ENCODE measurements at places on chromosomes 6 and 20.

GRCh38 chr6:155349129-155349528 is 34.8 kb upstream of the TFB1M start:
- H3K4me3 ChIP-seq = no peak overlapping the region
- H3K4me1 ChIP-seq = no peaks in the 10 kb centered on the region
- no peaks in the 10 kb centered on the region for H3K27me3 ChIP-seq
- H3K36me3 ChIP-seq = no peaks in the 10 kb centered on the region
- H3K27ac ChIP-seq = no peak overlapping the region

DNA sequence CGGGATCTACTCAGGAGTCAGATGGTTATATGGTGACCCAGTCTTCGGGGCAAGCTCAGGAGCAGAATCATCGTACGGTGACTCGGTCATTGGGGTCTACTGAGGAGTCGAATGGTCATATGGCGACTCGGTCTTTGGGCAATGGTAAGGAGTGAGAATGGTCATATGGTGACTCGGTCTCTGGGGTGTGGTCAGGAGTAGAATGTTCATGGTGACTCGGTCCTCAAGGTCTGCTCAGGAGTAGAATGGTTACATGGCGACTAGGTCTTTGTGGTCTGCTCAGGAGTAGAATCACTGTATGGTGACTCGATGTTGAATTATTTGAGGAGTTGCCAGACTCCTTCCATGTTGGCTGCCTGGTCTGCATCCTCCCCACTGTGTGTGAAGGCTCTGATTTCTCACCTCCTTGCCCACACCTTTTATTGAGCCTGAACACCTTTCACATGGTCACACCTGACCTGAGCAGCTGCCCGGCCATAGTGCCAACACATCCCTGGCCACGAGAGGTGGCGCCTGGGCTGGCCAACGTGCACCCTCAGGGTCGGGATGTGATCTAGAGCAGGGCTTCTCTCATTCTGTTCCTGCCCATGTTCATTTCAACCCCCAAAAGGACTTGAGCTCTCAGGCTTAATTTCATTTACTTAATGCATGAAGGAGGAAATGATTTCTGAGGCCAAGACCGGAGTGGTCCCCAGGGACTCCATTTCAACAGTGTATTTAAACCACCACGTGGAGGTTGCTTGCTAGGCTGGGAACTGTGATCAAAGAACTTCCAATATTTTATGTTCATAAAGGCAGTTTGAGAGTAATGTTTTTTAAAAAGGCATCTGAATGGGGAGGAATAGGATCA is 119.5 kb downstream of the PHACTR3 start:
- H3K27ac ChIP-seq = no peak overlapping the region
- no peaks in the 10 kb centered on the region for H3K36me3 ChIP-seq
- no peaks in the 10 kb centered on the region for H3K27me3 ChIP-seq
- DNase-seq = no peak

- H3K4me1 ChIP-seq = peaks cover 4% of the 10 kb centered on the region
- H3K27ac ChIP-seq = no peak overlapping the region
- no peak overlapping the region for H3K4me3 ChIP-seq
- DNase-seq = no peak
- no peaks in the 10 kb centered on the region for H3K36me3 ChIP-seq
Measured at GRCh38 chr20:49505518-49505917, 23.1 kb upstream of the KCNB1 start.

DNA sequence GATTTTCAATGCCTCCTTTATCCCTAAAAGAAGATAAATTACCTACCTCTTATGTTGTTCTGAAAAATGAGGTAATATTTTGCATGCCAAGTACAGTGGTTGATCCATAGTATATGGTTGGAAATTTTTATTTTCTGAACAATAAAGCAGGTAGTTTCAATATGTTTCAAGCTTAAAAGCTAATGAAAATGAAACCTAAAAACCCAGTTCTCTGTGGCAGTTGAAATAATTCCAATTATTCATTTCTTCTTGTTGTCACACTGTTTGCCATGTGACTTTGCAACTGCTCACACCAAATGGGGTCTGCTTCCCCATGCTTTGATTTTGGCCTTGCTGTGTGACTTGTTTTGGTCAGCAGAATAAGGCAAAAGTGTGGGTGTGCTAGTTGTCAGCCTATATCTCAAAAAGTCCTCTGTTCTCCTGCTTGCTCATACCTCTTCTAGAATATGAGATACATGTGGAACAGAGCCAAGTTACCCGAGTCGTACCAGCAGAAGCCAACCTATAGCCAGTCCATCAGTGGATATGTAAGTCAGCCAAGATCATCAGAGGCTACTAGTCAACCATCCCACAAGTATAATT is 197.2 kb upstream of the THEMIS start:
- H3K27me3 ChIP-seq = no peaks in the 10 kb centered on the region
- no peak overlapping the region for H3K4me3 ChIP-seq
- H3K27ac ChIP-seq = no peak overlapping the region
- no peaks in the 10 kb centered on the region for H3K4me1 ChIP-seq
- DNase-seq = no peak
- H3K36me3 ChIP-seq = no peaks in the 10 kb centered on the region

- H3K4me1 ChIP-seq = no peaks in the 10 kb centered on the region
- H3K27ac ChIP-seq = no peak overlapping the region
- no peaks in the 10 kb centered on the region for H3K27me3 ChIP-seq
Measured at GRCh38 chr6:153051801-153052200, 49.3 kb upstream of the MTRF1L start.

GRCh38 chr20:44087051-44087856 is 99.7 kb downstream of the JPH2 start:
- no peak overlapping the region for H3K4me3 ChIP-seq
- DNase-seq = no peak
- H3K27ac ChIP-seq = no peak overlapping the region
- no peaks in the 10 kb centered on the region for H3K36me3 ChIP-seq
- no peaks in the 10 kb centered on the region for H3K27me3 ChIP-seq

GRCh38 chr6:121055572-121056163 is 278.6 kb downstream of the TBC1D32 start:
- H3K4me3 ChIP-seq = no peak overlapping the region
- H3K27ac ChIP-seq = no peak overlapping the region
- no peaks in the 10 kb centered on the region for H3K36me3 ChIP-seq
- H3K4me1 ChIP-seq = no peaks in the 10 kb centered on the region
- peak; percentile 42 for DNase-seq

- H3K27me3 ChIP-seq = peaks cover 11% of the 10 kb centered on the region
- no peak for DNase-seq
- no peaks in the 10 kb centered on the region for H3K4me1 ChIP-seq
- H3K4me3 ChIP-seq = no peak overlapping the region
- no peaks in the 10 kb centered on the region for H3K36me3 ChIP-seq
Measured at GRCh38 chr20:4332121-4332860, 316.9 kb upstream of the RNF24 start.

GRCh38 chr20:6095409-6095808 is 27.4 kb downstream of the FERMT1 start:
- H3K27ac ChIP-seq = no peak overlapping the region
- H3K36me3 ChIP-seq = no peaks in the 10 kb centered on the region
- no peak for DNase-seq

GRCh38 chr6:96610019-96610418 is 47.1 kb downstream of the FHL5 start:
- H3K4me1 ChIP-seq = no peaks in the 10 kb centered on the region
- DNase-seq = no peak
- H3K27ac ChIP-seq = no peak overlapping the region
- no peaks in the 10 kb centered on the region for H3K36me3 ChIP-seq
- H3K27me3 ChIP-seq = no peaks in the 10 kb centered on the region

DNA sequence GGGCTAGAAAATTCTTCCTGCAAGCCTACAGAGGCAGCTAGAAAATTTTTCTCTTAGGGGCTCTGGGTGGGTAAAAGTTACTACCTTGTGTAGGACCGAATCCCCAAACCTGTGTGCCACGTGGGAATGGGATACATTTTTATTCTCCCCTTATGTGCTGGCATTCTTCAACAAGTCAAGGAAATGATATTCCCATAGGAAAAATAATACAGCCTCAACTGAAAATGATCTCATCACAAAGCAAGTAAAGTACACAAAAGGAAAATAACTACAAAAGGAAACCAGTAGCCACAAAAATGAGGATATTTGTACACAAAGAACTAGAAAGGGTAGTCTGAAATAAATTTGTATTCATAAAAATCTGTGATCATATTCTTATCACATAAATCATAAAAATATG is 298.1 kb downstream of the LAMA2 start:
- peak overlapping the region; percentile 85 for H3K27ac ChIP-seq
- H3K36me3 ChIP-seq = no peaks in the 10 kb centered on the region
- H3K4me3 ChIP-seq = no peak overlapping the region
- peaks cover 27% of the 10 kb centered on the region for H3K4me1 ChIP-seq
- H3K27me3 ChIP-seq = no peaks in the 10 kb centered on the region
- no peak for DNase-seq

DNA sequence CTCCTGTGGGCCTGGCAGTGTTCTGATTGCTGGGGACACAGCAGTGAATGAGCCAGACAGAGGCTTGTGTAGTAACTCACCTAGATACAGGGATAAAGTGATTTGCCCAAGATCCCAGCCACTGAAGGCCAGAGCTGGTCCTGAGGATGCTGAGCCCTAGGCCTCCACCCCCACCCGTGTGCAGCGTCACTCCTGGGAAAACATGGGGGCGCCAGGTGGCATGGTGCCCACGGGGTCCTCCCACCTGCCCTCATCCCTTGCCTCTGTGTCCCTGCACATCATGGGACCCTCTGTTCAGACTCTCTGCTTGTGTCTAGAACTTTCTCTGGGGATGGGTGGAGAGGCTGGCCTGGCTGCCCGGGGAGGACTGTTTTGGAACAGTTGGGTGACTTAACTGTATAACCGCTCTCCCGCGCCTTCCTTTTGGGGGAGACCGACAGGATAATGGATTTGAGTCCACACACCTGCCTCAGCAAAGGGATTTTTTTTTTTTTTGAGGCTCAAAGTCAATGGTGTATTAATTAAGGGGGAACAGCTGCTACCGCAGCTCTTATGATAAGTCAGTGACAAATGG is 19.6 kb downstream of the LEMD2 start:
- no peaks in the 10 kb centered on the region for H3K27me3 ChIP-seq
- DNase-seq = no peak
- no peak overlapping the region for H3K4me3 ChIP-seq
- H3K27ac ChIP-seq = peak overlapping the region; percentile 91
- H3K4me1 ChIP-seq = peaks cover 58% of the 10 kb centered on the region

DNA sequence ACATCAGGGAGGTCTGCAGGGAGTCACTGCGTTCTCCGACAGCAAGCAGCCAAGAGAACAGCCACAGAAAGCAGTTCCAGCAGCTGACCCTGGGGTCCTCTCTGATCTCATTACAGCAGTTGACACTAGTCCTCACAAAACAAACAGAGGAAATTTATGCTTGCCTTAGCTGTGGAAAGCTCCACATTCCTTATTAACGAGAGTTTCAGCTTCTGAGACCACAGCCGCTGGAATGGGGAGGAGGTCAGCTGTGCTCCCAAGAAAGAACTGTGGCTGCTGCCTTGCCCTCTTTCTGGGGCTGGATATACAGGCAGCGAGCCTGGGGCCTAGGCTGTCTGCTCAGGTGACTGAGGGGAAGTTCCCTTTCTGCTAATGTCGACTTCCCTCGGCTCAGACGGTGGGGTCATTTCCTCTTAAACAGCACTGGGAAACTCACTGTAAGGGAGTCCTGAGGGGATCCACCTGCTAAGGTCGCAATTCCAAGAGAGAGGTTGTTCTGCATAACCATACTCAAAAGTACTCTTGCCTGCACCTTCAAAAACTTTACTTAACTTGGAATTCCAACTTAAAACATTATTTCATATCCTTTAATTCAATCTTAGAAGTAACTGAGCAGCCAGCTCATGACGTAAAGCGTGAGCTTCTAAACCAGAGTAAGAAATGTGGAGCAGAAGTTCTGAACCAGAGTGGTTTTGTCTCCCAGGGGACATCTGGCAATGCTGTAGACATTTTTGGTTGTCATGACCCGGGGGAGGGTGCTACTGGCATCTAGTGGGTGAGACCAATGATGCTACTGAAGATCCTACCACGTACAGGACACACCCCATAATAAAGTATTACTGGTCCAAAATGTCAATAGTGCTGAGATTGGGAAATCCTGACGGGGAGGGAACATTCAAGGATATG is 80.3 kb downstream of the BACH2 start:
- peak overlapping the region; percentile 19 for H3K27ac ChIP-seq
- peak; percentile 56 for DNase-seq
- no peaks in the 10 kb centered on the region for H3K36me3 ChIP-seq

DNA sequence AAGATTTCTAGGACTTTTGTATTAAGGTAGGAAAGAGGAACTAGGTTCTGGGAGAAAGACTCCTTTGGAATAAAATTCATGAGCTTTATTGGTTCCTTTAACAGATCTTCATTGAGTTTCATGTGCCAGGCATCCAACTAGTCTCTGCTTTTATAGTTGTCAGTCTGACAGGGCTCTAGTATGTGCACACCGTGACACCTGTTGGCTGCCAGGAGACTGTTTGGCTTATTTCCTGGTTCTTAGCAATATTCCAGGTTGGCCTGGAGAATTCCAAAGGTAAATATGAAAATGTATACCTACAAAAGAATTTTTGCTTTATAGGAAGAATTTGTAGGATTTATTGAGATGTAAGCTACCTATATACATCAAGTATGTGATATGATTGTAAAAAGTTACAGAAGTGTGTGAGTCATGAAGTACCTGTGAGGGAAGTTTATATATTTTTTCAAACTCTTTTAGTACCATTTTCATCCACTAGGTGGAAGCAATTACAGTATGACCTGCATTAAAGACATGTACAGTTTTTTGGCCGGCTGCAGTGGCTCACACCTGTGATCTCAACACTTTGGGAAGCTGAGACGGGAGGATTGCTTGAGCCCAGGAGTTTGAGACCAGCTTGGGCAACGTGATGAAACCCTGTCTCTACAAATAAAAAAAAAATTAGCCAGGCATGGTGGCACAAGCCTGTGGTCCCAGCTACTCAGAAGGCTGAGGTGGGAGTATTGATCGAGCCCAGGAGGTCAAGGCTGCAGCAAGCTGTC is 35.2 kb downstream of the NDUFAF5 start:
- H3K36me3 ChIP-seq = peaks cover 29% of the 10 kb centered on the region
- no peaks in the 10 kb centered on the region for H3K27me3 ChIP-seq

GRCh38 chr20:55153001-55153645 is 677.7 kb downstream of the DOK5 start:
- H3K36me3 ChIP-seq = no peaks in the 10 kb centered on the region
- no peak for DNase-seq
- no peak overlapping the region for H3K27ac ChIP-seq
- H3K4me1 ChIP-seq = no peaks in the 10 kb centered on the region
- no peaks in the 10 kb centered on the region for H3K27me3 ChIP-seq

DNA sequence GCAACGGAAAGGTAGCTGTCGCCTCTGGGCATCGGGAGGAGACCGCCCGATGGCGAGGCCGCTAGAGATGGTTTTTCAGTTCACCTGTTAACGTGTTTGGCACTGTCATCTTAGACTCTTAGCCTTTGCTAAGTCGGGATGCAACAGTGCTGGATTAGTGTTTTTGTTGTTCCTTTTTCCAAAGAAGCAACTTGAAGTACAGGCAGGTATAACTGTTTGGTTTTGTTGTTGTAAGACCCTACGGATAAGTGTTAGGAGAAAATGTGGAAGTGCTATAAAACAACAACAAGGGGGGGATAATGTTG is 723 bp downstream of the MANEA start:
- no peaks in the 10 kb centered on the region for H3K36me3 ChIP-seq
- no peaks in the 10 kb centered on the region for H3K27me3 ChIP-seq
- H3K4me3 ChIP-seq = peak overlapping the region; percentile 70
- peaks cover 3% of the 10 kb centered on the region for H3K4me1 ChIP-seq
- DNase-seq = no peak
- H3K27ac ChIP-seq = peak overlapping the region; percentile 73
